ENCODE measurements at places on chromosomes 2 and 18. TPM values are rescaled to one million over a fixed set of nuclear protein-coding genes. Genes with fewer than 3 reads are reported as not detected.

DNA sequence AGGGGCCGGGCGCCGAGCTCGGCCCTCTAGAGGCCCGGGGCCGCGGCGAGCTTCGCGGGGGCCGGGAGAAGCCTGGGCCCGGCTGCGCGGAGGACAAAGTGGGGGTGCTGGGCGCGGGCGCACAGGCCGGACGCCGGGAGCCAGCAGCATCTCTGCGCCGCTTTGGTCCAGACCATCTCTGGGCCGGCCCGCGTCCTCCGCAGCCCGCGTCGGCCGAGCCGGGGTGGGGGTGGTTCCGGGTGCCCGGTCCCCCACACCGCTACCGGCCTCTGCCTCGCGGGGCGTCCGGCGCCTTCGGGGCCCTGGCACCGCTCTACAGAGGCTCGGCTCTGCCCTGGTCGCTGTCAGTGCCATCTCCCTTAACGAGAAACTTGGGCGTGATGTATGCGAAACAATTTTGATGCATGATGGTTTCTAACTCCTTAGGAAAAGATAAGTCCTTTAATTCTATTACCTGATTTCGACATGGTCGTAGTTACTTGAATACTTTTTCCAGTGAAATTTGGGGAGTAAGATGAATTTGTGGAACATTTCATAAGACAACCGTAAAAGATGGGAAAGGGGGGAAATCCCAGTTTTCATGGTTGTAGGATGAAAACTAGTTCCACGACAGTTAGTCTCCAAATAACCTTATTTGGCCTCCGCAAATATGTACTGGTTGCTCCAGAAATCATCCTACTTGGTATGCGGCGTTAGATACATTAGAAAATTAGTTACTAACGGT, 562 bp downstream of the TWSG1 start:
- peak; percentile 62 for ATAC-seq

- no peak for ATAC-seq
Measured at GRCh38 chr2:182864949-182865570, 1.4 kb downstream of the FRZB start.

DNA sequence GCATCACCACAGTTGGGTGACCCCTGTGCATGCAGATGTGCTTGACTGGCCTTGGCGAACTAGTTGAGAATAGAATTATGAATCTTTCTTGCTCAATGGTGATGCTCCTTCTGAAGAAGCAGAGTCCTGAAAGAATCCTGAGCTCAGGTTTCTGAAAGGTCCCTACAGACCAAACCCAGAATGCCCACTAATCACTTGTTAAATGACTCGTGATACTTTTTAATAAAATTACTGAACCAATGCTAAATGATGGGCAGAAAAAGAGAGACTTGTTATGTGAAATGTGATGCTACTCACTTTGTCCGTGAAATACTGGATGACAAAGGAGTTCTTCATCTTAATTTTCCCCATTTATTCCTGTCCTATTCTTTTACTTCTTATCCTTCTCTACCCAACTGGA, 263.5 kb upstream of the LRRTM1 start:
- ATAC-seq: no peak

GRCh38 chr18:48085781-48086487, 155.5 kb upstream of the SMAD2 start:
- ATAC-seq: no peak

- ATAC-seq: no peak
Measured at GRCh38 chr2:25236736-25237135, 68.4 kb upstream of the POMC start.

- ATAC-seq: no peak
Measured at GRCh38 chr2:24077879-24078278, 1.8 kb upstream of the SF3B6 start.

GRCh38 chr2:49210191-49210590, 55.9 kb upstream of the FSHR start:
- no peak for ATAC-seq

- no peak for ATAC-seq
Measured at GRCh38 chr2:219736209-219736608, 108.8 kb downstream of the SLC4A3 start.

DNA sequence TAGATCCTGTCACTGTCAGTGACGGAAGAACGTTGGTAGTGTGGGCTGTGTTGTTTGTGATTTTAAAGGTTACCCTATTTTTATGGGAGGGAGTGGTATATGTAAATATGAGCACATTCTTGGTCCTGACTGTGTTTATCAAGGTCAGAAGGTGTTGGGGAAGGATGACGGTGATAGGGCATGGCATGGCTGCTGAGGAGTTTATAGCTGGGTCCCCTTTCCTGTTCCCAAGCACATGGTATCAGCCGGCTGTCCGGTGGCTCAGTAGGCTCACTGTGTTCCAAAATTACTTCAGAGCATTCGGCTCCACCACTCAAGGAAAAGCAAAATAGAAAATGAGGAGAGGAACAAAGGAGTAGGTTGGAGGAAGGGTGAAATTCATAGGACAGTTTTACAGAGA, 28.6 kb downstream of the IRS1 start:
- ATAC-seq: no peak

- no peak for ATAC-seq
Measured at GRCh38 chr2:71603851-71604725, 150.7 kb downstream of the DYSF start.

- no peak for ATAC-seq
Measured at GRCh38 chr2:112056626-112056987, 1.5 kb downstream of the TMEM87B start.

DNA sequence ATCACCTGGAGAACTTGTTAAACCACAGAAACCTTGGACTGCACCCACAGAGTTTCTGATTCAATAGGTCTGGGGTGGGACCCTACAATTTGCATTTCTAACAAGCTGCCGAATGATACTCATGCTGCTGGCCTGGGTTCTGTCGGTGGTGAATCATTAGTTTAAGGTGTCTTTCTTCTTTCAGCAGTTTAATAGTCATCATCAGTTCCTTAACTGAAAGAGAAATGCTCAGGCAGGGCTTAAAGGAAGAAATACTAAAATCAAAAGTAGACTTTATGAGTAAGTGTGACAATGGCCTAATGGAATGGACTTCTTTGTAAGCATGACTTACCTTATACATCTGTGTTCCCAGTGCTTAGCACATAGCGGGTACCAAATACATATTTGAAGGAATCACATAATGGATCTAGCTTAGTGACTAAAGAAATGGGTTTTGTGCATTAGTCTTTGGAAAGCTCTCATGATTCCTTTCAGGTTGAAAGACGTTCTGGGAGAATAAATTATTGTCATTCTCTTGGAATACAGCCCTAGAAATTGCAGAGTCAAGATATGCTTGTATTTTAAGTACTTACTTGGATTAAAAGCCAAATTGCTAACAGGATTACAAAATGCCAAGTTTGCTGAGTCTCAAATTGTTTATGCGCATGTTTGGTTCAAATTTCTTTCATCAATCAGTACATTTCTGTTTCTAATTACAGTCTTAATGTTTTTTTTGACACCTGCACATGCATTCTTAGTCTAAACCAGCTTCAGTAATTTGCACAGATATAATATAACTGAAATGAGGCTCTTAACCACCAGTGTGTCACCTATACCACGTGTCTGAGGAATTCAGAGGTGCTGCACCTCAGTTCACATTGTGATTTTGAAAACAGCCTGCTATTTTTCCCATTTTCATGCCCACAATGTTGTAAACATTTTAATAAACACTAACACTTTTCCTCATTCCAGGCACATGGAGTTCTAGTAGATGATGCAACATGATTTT, 220.3 kb upstream of the NRP2 start:
- no peak for ATAC-seq

GRCh38 chr18:37334631-37335408, 230.8 kb downstream of the CELF4 start:
- no peak for ATAC-seq

- no peak for ATAC-seq
Measured at GRCh38 chr2:180662941-180663471, 317.4 kb upstream of the UBE2E3 start.

DNA sequence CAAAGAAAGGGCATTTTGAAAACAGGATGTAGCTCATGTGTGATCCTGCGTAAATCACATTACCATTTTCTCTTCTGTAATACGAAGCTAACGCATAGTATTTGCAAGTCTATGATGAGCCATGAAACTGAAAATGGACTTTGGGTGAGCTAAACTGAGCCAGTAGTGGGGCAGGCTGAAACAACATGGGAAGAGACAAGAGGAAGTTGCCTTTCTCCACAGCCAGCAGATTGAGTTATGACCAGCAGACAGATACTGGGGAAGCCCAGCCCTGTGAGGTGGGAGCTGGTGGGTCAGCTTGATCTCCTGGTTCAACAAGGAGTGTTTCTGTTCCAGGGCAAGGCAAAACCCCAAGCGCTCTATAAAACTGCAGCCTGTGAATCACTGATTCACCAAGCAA, 11.8 kb downstream of the CYRIA start:
- ATAC-seq: no peak

DNA sequence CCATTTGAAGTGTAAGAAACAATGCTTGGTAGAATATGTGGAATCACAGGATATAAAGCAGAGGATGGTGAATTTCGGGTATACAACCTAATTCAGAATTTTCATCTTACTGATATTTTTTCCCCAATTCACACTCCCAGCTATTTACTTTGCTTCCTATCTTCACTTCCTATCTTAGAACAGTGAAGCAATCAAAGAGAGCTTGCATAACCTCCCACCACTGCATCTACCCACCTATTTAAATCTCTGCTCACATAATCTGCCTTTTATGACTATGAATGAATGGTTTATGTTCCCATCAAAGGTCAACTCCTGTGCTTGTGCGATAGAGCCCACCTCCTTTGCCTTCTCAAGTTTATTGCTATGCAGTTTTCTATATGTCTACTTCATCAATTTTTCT, 3.3 kb downstream of the RMDN2 start:
- ATAC-seq: no peak

- ATAC-seq: no peak
Measured at GRCh38 chr2:152622219-152622618, 95.0 kb downstream of the PRPF40A start.

DNA sequence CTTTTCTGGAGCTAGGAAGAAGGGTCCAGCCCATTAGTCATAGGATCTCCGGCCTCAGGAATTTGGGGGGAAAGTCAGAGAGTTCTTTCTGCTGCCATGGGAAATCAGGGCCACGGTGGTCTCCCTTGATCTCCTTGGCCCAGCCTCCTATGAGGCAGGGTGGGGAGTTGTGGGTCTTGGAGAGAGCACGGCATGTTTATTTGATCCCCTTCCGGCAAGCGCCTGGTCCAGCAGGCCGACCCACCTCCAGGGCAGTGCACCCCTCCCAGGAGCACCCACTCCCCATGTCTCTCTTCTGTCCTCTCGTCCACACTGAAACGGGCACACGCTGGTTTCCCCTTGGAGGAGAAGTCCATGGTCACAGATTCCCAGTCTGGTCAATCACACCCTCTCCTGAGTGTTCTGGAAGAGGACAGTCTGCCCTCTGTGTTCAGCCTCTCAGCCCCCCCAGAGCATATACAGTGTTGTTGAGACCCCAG, 464.6 kb upstream of the HS6ST1 start:
- ATAC-seq: no peak

GRCh38 chr2:29627279-29627711, 294.1 kb downstream of the ALK start:
- no peak for ATAC-seq

DNA sequence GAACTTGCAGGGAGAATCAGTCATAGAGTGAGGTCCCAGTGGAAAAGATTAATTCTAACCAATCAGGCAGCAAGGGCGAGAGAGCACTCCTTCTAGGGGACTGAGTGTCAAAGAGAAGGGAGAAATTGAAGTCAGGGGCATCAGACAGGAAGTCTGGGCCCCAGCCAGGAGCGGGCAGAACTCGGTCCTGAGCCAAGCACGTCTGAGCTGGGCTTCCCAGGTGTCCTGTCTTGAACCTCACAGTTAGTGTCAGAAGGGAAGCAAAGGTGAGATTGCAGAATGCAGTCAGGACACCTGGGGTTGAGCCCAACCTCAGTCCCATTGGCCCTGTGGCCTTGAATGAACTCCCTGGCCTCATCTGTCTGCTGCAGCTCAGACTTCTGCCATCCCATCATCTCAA, 220.9 kb downstream of the SMAD2 start:
- no peak for ATAC-seq

DNA sequence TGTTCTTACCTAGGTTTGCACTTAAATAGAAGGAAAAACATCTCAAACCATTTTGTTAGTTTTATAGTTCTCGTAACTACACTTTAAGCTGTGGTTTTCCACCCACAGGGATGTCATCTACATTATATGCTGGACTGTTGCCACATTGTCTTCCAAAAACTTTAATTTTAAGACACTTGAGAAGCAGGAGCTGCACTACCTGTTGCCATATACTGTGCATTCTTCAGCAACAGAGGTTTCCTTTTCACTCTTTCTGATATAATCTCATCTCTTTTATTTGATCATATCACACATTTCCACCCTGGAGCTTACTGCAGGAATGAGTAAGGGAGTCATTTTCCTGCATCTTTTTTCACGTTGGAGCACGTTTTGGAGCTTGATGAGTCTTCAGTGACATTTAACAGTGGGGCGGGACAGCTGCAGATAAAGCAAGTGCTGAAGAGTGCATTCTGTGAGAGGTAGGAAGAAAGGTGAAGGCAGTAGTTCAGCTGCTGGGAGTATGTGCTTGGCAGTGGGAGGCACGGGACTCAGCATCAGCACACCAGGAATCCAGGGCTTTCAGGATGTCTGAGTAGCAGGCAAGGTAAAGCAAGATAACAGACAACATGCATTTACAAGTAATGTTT, 3.8 kb downstream of the LIMS1 start:
- no peak for ATAC-seq

- no peak for ATAC-seq
Measured at GRCh38 chr18:36757991-36758390, 70.8 kb downstream of the TPGS2 start.

DNA sequence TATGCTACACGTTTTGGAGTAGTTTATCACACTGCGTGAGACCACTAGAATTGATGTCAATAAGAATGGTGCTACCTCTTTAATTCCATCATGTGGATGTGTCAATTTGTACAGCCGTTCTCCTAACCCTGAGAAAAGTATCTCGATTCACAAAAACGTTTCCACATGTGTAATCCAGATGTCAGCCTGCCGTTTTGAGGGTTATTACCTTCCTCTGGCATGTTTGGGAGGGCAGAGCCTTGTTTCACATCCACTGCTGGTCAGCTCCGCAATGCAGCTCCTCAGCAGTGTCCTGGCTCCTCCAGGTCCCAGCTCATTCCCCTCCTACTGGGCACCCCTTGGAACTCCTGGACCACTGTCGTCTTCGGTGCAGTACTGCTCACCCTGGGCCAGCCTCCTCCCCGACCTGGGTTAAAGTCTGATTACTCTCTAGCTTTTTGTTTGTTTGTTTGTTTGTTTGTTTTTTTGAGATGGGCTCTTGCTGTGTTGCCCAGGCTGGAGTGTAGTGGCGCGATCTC, 34.6 kb downstream of the COPS7B start:
- ATAC-seq: no peak

The CERS6 gene
- total RNA-seq: 56.9 TPM

The TCF23 gene
- not detected for total RNA-seq

The OTOS gene
- not detected for total RNA-seq

The SCN1A gene
- 0.08 TPM for total RNA-seq

The GPR75 gene
- 2.5 TPM for total RNA-seq

The ACADL gene
- 0.58 TPM for total RNA-seq

The IL18R1 gene
- 2.8 TPM for total RNA-seq

The CD8B gene
- total RNA-seq: 0.81 TPM

The FSHR gene
- not detected for total RNA-seq

The OBSL1 gene
- 74.4 TPM for total RNA-seq
